Anterior cingulate cortex (tissue), 58 donors: ENCODE measurements at places on chromosomes 5 and 9.

DNA sequence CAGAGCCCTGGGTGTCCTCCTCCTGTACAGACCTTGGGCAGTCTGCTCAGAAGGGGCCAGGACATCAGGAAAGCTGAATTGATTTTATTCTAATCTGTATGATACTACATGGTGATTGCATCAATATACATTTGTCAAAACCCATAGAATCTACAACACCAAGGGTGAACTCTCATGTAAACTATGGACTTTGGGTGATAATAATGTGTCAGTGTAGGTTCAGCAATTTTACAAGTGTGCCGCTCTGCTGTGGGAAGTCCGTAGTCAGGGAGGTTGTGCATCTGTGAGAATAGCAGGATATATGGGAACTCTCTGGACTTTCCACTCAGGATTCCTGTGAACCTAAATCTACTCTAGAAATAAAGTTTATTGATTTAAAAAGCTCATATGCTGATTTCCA, 155.3 kb upstream of the NFIL3 start:
- DNase-seq: no peak

GRCh38 chr5:10537624-10538023, 26.2 kb upstream of the ANKRD33B start:
- no peak for DNase-seq

DNA sequence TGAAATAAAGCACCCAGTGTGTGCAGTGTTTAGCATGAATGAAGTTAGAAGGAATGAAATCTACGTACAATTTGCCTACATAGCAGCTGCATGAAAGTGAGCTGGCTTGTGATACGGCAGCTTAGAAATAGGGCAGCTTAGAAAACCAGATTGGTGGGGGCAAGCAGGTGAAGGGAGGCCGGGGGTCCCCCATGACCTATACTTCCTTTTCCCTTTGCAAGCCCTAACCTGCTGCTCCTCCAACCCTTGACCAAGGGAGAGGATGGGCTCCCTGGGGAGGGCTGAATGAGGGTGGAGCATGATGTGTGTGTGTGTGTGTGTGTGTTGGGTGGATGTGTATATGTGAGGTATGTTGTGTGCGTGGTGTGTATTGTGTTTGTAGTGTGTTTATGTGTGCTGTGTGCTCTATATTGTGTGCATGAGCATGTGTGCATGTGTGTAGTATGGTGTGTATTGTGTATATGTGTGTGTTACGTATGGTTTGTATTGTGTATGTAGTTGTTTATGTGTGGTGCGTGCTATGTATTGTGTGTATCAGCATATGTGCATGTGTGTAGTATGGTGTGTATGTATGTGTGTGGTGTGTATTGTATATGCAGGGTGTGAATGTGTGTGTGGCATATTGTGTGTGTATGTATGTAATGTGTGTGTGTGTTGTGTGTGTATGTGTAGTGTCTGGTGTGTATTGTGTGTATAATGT, 72.1 kb downstream of the TENT4A start:
- no peak for DNase-seq

DNA sequence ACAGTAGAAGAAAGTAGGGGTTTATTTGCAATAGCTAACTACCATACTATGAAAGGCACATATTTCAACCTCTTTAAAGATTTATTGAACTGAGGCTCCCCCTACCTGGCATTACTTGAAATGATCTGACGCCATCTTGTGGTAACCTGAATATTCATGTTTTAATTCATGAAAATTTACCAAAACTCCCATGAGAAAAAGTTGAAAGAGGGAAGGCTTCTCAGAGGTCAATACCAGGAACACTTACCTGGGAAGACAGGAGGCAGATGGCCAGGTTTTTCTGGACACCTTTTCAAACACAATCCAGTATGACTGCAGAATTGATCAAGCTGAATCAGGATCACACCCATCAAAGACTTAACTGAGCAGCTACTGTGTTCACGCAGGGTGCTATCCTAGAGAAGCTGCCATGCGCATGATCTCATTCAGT, 9.4 kb downstream of the PRELID2 start:
- no peak for DNase-seq

DNA sequence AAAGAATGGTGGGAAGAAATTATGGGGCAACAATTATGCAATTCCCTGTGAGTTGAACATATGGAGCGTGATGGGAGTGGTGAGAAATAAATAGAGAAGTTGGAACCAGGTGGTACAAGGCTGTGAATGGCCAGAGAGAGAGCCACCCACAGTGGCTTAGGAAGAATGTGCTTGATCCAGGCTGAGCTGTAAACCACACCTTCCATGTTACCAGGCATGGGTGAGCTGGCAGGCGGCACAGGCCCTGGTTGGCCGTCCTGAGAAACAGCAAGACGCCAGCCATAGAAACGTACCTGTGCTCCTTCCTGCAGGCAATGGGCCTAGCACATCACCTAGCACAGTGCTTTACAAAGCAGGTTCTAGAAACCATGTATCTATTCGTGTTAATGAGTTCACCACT, 74.3 kb downstream of the EPB41L4B start:
- no peak for DNase-seq

DNA sequence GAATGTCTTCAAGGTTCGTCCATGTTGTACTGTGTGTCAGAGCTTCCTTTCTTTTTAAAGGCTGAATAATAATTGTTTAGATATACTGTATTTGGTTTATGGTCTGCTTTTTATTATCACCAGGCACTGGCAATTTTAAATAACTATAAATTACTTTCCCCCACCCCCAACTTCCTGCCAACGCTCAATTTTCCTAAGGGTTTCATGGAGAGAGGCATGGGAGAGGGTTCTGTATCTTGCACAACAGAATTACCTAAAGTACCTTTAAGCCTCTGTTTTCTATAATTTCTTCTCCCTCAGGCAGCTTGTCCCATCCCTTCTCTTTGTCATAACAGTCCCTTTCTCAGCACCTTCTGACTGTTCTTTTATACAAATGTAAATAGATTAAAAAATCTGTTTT, 10.4 kb downstream of the PSAT1 start:
- no peak for DNase-seq

DNA sequence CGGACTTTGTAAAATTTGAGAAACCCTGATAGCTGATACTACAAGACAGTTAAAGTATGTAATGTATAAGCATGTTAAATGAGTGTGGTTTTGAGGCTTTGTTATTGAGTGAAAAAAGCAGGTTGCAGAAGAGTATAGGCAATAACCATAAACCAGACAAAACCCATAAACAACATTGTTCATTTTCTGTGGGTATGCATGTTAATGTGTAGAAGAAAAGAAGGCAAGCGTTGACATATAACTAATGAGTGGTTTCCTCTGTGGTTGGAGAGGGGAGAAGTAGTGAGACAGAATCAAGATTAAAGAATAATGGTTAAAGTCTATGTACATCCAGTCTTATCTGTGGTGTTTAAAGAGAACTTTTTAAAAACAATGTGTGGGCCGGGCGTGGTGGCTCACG, 26.2 kb downstream of the RAD23B start:
- DNase-seq: no peak

GRCh38 chr9:91162311-91162710, 199.4 kb downstream of the AUH start:
- DNase-seq: no peak
